Left cardiac atrium (tissue), 4 donors: ENCODE measurements at places on chromosomes 11 and 22. TPM values are rescaled to one million over a fixed set of nuclear protein-coding genes. Genes with fewer than 3 reads are reported as not detected.

DNA sequence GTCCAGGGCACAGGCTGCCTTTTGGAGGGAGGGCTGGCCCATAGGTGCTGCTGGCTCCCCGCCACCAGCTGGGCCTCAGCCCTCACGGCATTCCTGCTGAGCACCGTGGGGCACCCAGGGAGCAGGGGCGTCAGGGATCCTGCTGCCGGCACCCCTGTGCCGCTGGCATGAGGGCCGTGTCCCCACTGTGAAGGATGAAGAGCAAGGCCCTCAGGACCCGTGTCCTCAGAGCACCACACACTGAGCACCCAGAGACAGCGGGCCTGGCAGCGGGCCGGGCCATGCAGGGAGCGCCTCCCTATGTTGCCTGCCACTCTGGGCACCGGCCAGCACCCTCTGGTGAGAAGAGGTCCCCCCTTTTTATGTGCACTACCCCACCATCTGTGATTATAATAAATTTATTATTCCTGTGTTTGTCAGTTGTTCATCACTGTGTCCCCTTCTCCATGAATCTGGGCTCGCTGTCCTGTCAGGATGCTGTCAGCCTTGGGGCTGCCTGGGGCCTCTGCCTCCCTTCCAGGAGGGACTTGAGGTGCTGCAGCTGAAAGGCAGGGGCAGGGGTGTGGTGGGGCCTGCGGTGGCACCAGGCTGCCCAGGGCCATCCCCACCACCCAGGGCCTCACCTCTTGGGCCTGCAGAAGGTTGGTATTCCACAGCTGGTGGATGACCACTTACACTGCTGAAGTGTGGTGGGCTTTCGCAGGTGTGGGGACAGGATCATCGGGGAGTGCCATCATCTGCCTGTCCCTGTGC, 80.0 kb downstream of the MED15 start:
- DNase-seq, result no peak

DNA sequence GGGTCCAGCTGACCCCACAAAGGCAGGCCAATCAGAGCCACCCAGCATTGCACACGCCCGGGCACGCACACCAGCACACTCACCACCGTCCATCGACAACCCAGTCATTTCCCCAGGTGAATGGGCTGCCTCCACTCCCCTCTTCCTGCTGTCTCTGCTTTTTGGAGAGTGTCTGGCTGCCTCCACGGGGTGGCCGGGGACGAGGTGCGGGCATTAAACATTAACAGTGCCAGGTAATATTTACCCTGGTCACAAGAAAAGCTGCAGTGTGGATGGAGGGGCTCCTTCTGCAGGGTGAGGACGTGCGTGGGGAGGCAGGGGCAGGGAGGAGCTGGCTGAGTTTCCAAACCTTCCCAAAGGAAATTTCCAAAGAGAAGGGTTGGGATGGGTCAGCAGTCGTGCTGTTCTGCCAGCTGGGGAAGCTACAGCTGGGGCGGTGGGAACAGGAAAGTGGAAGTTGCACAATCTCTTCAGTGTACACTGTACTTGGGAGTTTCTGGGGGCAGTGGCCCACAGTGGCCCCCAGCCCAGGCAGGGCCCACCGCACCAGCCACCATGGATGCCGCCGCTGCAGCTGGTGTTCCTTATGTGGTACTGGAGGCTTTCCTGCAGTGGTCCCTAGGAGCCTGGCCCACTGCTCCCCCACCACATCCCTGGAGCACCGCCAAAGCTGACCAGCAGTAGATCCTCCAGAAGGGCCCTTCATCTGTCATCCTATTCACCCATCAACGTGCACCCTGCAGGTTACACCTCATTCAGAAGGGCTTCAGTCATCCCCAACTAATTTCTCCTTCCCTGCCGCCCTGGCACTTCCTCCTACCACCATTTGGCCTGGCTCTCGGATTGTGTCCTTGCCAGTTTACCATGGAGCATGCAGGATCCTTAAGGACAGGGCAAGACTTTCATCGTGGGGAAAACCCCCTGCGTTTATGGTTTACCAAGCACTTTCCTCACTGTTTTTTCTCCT, at the start of gene FXYD2:
Gene FXYD2, minus strand, starts transcription at position 174 of the 967 bp plus-strand sequence. Its CDS starts 66 bp downstream, at position 108.
- peak; percentile 70 for DNase-seq

DNA sequence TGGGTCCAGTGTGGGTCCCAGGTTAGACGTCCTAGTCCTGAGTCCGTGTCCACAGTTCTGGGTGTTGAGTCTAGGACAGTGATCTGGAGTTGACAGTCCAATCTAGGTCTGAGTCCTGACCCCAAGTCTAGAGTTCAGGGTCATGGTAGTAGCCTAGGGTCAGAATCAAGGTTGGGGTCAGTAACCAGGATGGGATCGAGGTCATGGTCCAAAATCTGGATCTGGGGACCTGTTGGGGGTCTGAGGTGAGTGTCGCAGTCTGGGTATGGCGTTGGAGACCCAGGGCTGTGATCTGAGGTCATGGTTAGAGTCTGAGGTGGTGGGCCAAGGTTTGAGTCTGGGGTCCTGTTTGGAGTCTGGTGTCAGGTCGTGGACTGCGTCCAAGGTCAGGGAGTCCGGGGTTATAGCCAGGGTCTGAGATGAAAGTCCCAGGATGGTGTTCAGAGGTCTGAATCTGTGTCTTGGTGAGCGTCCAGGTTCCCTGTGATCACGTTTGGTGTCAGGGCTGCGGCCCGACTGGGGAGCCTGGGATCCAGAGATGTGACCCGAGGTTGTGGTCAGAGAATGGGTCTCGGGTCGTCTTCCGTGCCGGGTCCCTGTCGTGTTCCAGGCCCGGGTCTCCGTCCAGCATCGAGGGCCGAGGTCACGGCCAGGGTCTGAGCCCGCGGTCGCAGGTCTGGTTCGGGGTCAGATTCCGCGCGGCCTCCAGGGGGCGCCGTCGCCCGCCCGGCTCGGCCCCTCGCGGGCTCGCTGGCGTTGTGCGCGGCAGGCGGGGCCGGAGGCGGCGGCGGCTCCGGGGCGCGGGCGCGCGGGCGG, 432 bp upstream of the GRK2 start:
- peak; percentile 82 for DNase-seq

DNA sequence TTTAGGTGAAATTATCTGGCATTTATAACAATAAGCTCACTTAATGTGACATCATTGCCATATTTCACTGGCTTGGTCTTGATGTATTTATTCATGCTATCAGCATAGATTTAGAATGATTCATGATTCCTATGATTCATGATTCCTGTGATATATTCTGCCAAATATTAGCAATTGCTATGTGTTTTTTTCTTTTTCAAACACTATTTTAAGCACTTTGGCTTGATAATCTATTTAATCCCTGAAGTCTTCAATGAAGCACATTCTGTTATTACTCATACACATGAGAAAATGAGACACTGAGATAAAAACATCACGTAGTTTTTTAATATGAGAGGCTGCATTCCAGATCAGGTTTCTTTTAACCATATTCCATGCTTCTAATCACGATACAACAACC, 78.5 kb downstream of the LUZP2 start:
- DNase-seq, result no peak

DNA sequence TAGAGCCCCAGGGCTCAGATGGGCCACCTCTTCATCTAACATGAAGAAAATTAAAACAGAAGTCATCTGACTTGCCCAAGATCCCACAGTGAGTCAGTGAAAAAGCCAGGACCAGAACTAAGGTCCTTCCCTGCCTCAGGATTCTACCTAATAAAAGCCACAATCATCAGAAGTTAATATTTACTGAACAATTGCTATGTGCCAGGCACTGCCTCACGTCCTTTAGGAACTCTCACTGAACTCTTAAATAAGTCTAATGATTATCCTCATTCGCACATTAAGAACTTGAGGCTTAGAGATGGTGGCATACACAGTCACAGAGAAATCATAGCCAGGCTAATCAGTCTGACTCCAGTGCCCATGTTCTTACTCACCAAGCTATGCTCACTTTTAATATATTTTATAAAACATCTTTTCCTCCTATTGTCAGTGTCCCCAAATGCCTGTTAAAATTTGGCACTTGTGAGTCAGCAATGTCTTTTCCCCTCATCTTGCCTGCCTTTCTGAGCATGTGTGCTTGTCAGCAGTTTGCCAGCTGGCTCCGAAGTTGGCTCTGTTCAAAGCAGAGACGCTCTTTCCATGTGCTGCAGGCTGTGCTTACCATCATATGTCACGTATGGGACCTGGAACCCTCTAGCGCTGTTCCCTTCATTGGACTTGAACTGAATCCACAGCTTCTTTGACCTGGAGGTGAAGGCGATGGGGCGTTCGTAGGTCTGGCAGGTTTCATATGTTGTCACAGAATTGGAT, 21.5 kb upstream of the NRIP3 start:
- no peak for DNase-seq

- DNase-seq, result no peak
Observed at GRCh38 chr11:2835296-2835695, 50.3 kb downstream of the CDKN1C start.

ADAMTS8 gene
- total RNA-seq, result 53.0 TPM
